ENCODE measurements at places on chromosomes 7 and 10.

- DNase-seq = peak; percentile 63
These were observed 66.5 kb downstream of the ZNF277 start for GRCh38 chr7:112272921-112273561.

GRCh38 chr7:78479348-78479747 lies 680.8 kb downstream of the PHTF2 start:
- no peak for DNase-seq

- no peak for DNase-seq
These were observed 26.5 kb upstream of the KCTD7 start for GRCh38 chr7:66602159-66602558.

DNA sequence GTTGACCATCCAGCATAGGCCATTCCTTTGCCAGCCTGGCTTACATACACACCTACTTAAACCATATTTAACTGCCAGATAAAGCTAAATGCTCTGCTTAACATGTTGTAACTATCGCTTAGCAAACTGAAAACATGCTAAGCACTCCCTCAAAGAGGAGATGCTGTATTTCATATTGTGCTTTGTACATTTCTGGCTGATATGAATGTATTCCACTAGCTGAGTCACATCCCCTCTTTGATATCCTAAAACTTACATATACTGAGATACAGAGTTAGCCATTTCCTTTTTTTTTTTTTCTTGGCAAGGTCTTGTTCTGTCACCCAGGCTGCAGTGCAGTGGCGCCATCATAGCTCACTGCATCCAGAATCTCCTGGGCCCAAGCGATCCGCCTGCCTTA lies 99.4 kb downstream of the TPST1 start:
- no peak for DNase-seq

DNA sequence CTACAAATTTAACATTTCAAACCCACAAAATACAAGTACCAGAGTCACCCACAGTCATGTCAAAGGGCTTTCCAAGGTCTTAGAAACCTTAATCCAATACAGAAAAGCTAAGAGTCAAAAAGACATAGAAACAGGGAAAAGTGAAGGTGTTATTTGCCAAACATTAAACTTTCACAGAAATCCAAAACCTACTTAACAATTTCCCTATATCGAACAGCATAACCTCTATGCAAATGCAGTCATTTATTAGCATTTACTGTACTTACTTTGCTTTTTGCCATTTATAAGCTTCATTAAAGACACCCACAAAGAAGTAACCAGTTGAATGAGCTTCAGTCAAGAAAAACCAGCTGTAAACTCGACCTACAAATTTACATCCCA lies 1.6 kb downstream of the PANK1 start:
- DNase-seq = no peak

- DNase-seq = peak; percentile 1
These were observed 184.4 kb upstream of the LYZL2 start for GRCh38 chr10:30813872-30814481.

All from DMS79 treated with DMSO at 0.1 percent for 48 hours (cell line).